ENCODE measurements at places on chromosomes 7 and 10.

GRCh38 chr7:102042016-102042656, 224.7 kb downstream of the CUX1 start:
- DNase-seq = no peak

DNA sequence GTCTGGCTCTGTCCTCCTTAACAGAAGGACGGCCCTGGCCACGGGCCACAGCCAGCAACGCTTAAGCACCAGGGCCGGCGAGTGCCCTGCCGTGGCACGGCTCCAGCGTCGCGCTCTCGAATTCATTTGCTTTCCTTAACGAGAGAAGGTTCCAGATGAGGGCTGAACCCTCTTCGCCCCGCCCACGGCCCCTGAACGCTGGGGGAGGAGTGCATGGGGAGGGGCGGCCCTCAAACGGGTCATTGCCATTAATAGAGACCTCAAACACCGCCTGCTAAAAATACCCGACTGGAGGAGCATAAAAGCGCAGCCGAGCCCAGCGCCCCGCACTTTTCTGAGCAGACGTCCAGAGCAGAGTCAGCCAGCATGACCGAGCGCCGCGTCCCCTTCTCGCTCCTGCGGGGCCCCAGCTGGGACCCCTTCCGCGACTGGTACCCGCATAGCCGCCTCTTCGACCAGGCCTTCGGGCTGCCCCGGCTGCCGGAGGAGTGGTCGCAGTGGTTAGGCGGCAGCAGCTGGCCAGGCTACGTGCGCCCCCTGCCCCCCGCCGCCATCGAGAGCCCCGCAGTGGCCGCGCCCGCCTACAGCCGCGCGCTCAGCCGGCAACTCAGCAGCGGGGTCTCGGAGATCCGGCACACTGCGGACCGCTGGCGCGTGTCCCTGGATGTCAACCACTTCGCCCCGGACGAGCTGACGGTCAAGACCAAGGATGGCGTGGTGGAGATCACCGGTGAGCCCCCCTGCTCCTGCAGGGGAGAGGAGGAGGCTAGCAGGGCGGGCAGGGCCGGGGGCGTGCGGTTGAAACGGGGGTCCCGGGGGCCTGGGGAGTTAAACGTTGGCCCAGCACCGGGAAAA, at the start of gene HSPB1:
HSPB1 (plus strand) TSS at position 327 of the 855 bp plus-strand sequence; CDS start at position 367, 40 bp downstream.
- no peak for DNase-seq

- no peak for DNase-seq
These were observed 3.1 kb downstream of the DDC start for GRCh38 chr7:50562136-50562535.

- DNase-seq = no peak
These were observed 335.9 kb downstream of the XPNPEP1 start for GRCh38 chr10:109587366-109587765.

GRCh38 chr7:135260930-135261721, 27.5 kb downstream of the STRA8 start:
- no peak for DNase-seq

GRCh38 chr10:119845656-119846055, 27.0 kb downstream of the MCMBP start:
- DNase-seq = no peak

DNA sequence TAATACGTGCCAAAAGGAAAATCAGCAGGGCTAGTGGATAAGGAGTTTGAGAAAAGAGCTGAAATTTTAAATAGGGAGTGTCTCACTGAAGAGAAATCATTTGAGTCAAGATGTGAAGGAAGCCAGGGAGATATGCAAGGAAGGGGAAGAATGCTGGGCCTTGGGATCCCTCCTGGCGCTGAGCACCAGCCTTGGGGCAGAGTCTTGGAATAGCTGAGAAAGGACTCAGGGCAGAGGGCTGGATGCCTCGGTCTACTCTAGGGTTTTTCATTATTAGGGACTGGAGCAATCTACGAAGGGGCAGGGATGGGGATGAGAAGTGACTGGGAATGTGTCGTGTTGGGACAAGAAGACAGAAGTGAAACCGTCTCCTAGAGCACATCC, 484 bp downstream of the ZWINT start:
- no peak for DNase-seq

GRCh38 chr7:146129296-146129695, 12.7 kb downstream of the CNTNAP2 start:
- no peak for DNase-seq

DNA sequence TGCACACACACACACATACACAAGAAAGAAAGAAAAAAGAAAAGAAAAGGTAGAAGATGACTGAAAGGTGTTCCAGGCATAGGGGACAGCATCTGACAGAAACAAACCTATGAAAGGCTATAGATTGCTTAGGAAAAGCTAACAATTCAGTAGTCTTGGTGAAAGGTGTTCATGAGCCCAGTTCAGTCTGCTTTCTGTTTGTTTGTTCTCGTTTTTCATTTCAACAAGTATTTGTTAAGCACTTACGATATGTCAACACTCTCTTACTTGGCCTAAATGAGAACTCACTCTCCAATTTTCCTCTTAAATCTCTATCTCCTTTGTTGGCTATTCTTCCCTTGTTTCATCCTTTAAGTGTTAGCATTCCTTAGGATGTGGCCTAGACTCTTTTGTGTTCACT, 133.2 kb downstream of the GRM8 start:
- no peak for DNase-seq

DNA sequence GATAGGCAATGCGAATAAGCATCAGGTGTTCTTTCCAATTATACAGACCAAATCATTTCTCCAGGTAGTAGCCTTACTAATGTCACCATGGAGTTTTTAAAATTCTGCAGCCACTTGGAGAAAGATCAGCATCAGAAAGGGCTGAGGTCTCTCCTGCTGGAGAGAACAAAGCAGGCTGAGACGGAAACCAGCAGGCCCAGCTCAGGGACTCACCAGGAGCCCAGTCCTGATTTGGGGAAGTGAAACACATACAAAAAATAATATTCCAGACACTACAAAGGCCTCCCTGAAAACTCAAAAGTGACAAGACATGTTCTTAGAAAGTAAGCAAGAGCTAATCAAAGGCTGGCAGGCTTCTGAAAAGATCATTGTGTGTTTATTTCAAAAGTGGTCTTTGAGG, 207.1 kb upstream of the GHITM start:
- no peak for DNase-seq

DNA sequence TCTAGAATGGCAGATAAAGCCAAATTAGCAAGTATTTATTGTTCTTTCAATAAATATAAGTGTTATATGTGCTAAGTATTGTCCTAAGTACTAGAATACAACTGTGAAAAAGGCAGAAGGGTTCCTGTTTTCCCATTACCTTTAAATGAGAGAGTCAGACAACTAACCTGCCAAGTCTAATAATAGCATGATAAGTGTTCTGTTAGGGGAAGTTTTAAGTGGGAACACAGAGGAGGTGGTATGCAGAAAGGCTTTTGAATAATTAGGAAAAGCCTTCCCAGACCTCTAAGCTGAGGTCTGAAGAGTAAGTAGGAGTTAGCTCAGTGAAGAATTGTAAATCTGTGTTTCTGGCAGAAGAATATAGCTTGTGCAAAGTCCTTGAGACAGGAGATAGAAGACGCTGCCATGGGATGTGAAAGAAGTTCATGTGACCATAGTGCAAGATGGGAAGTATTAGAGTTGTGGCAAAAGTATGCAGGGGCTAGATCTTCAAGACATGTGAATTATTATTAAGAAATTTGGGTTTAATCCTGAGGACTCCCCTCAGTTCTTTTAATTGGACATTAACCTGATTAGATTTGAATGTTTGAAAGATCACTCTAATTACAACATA, 12.5 kb downstream of the SHOC2 start:
- no peak for DNase-seq

- DNase-seq = no peak
These were observed 30.1 kb downstream of the LUC7L2 start for GRCh38 chr7:139389774-139390173.

DNA sequence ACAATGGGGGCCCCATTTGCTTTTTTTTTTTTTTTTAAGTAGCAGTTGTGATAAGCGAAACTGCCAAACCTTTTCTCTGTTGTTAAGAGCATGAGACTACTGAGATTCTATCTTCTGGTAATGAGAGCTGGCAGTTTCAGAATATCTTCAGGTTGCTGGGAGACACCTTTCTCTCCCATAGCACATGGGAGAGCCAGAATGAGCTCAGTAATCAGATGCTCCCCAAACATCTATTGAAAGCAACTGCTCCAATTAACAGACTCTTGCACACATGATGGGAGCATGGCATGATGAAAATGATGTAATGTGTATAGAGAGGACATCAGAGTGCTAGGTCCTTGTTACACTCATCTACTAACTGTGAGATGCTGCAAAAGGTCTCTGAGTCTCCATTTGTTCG, 18.8 kb downstream of the MYO3A start:
- no peak for DNase-seq

DNA sequence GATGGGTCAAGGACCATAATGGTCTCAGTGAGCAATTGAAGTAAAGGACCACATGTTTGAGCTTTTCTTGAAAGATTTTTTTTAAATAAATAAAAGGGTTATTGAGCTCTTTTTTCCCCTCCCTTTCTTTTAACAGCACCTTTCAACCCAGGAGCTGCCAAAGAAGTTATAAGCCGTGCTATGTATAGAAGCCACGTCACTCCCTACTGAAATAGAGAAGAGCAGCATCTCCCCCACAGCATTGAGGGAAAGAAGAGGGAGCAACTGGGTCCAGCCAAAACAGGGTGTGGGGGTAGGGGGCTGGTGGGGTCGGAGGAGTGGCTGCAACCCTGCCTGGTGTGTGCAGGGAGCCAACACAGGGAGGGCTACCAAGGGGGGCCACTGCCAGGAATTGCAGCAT, 227.2 kb downstream of the PLXNA4 start:
- DNase-seq = no peak

DNA sequence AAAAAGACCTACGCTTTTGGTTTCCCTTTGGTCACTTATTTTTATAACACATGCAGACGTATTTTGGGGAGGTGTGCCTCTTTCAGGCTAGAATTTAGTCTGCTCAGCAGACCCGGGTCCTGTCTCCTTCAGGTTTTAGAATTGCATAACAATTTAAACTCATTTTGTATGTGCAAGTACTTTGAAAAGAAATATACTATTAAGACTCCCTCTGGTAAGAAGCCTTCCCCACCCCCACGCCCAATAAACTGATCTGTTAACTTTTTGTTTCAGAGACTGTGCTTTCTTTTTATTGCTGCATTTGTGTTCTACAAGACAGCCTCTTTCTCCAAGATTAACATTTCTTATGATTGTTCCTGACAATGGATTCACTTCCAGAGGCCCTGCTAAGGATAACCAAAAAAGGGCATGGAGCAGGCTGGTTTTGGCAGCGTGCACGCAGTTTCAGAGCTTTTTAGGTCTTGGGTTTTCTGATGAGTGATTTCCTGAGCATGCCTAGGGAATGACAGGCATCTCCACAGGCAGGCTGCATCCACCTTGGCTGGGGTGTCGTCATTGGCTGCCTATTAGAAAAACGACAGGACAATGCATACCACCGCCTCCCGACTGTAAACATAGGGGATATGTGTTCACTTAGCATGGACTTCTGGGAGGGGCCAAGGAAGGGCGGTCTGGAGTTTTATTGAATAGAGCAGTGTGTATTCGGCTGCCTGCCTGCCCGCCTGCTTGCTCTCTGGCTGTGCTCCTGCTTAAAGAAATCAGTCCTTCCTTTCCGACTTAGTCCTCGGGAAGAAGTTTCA, at the start of gene CALD1:
CALD1 (plus strand) TSS at position 694 of the 800 bp plus-strand sequence. CDS start 88,100 bp downstream, outside the sequence.
- DNase-seq = no peak

DNA sequence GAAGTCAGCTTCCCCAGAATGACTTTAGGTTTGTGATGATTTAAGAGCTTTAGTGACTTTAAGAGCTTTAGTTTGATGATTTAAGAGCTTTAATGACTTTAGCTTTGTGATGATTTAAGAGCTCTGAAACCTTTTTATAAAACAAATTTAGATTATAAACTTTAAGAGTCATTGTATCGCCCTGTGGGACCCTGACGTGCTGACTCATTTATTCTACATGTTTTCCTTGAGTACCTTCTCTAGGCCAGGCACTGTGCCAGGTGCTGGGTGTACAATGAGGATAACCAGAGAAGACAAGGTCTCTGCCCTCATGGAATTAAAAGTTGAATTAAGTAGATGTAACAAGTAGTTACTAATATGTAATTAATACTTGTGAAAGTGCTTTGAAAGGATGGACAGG, 45.4 kb downstream of the CNNM1 start:
- DNase-seq = no peak

DNA sequence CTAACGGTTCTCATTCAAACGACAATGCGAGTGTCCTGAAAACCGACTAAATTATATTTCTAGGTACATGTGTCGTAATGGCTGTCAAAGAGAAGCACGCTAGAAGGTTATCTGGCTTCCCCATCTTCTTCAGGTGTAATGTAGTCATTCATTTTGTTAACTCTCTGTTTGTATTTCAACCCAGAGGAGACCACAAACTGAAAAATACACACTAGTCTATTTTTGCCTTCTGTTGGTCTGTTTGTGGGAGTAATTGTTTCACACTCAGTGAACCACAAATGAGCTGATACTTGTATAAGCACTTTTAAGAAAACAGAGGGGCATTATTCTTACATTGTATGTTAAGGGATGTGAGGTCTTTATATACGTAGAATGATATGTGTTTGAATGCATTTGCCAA, 305.9 kb downstream of the GATA3 start:
- DNase-seq = no peak

DNA sequence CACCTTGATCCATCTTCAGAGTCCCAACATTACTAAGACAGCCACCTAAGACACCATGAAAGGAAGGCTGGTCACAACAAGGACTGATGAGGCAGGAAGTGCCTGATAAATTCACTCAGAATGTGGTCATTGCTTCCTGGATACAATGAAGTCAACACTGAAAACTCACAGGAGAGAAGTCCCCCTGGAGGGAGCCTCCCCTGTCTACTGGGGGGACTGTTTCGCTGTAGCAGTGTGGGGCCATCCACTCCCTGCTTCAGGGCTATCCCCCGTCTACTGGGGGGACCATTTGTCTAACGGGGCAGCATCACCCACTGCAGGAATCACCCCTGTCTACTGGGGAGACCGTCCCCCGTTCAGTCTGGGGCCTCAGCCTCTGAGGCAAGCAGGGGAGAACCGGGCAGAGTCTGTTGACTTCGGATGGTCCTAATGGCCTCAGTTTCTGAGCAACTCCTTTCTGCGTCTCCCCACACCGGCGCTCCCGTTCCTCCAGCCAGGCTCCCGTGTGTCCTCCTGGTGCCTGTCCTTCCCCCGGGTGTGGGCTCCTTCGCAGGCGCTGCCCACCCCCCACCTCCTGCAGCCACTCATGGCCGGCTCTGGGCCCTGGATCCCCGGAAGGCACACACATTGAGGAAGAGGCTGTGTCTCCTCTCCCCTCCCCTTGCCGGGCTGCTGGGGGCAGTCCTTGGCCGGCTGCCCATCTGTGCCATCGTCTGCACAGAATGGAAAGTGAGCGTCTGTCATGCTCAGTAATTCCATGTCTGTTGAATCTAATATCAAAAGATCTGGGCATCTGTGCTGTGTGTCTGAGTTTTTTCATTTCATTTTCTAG, 59.9 kb upstream of the DNAJB6 start:
- DNase-seq = no peak

GRCh38 chr10:132347931-132348267, 15.9 kb downstream of the LRRC27 start:
- DNase-seq = no peak

GRCh38 chr7:25206765-25207164, 21.5 kb downstream of the NPVF start:
- DNase-seq = no peak

DNA sequence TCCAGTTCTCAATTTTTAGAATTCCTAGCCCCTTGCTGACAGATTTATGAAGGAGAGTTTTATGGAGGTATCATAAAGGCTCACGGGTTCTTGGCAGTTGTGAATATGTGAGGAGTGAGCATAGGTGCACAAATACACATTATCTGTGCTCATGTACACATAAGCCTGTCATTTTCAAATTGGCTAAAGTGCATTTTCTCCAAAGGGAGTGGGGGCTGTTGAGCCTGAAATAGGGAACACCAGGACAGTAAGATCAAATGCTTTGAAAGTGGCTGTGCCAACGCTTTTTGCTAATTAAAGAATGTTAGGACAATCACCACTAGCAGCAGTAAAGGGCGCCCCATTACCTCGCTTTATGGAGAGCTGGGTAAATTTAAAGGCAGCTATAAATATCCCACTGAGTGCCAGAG, 8.3 kb upstream of the LRRC4 start:
- DNase-seq = no peak

All from activated CD8-positive, alpha-beta memory T cell treated with anti-CD3 and anti-CD28 coated beads for 48 hours (primary cell).